ENCODE measurements at places on chromosomes 7 and 10.

- no peak for DNase-seq
These were observed 349.0 kb upstream of the MTPN start for GRCh38 chr7:136326045-136326609.

- no peak for DNase-seq
These were observed 107.3 kb upstream of the NANOS1 start for GRCh38 chr10:118922226-118922625.

DNA sequence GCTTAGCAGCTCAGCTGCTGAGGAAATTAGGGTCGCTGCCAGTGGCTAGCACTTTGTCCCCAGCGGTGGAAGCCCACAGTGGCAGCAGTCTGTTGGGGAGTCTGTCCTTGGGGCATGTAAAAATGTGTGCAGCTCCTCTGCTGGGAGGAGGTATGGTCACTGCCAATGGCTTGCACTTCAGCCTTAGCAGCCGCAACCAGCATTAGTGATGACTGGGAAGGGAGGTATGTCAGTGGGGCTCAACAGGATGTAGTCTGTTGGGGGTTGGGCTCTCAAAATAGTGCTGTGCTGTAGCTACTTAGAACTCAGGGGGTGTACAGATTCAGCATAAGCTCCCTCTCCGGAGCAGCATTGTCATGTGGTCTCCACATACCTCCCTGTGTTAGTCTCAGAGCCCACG is 189.9 kb downstream of the ZEB1 start:
- peak; percentile 69 for DNase-seq

DNA sequence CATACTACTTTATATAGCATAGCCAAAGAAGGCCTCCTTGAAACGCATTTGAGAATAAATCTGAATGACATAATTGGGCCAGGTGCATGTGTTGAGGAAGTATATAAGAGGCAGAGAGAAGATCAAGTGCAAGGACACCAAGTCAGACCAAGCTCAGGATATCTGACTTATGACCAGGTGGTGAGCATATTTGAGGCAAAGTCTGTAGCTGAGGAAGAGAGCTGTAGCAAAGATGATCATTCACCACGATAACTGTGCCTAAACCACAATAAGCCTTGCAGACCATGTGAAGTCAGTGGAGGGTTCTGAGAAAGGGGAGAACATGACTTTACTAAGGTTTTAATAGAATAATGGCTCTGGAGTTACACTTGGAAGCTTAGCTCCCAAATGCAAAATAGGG is 292.3 kb downstream of the SORCS1 start:
- DNase-seq, result no peak

- DNase-seq, result no peak
These were observed 43.3 kb upstream of the BTRC start for GRCh38 chr10:101310529-101311184.

GRCh38 chr10:124484661-124485060 is 23.0 kb downstream of the LHPP start:
- no peak for DNase-seq

- peak; percentile 14 for DNase-seq
These were observed 69.5 kb upstream of the VOPP1 start for GRCh38 chr7:55641811-55642210.

- peak; percentile 73 for DNase-seq
These were observed 7.8 kb downstream of the CPA5 start for GRCh38 chr7:130352194-130353074.

DNA sequence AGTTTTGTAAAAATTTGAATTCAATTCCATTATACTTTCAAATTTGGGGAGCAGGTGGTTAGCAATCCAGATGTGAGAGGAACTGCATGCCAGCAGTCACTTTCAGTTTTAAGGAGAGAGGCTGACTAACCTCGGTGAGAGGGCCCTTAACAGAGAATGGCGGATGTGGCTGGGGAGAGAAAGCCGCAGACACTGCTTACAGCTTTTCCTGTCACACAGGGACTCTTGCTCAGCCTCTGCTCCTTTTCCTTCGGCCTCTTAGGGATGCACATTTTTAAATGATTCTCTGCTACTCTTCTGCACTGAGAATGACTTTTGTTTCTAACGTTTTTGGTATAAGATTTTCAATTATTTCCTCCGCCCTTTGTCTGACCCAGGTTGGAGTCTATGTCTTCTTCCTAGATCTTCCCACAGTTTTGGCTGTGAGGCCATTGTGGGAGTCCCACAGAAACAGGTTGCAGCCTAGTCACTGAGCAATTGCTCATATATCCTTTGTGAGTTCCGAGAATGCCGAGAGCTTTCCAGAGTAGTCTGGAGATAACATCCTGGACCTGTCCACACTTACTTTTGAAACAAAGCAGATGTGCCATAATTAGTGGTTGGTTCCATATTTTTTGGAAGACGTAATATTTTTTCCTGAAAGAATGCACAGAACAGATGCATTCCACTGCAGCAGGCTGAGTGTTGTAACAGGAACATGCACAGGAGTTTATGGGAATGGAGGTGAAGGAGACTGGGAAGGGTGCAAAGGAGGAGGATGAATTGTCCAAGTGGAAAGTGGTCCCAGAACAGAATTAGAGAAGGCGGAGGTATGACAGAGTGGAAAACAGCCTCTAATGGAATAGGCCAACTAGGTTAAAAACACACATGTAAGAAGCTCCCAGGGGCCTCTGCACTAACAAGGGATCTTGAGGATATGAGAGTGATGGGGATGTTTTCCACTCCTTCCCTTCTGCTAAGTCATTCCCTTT is 168.0 kb upstream of the ZNF32 start:
- DNase-seq, result peak; percentile 98

DNA sequence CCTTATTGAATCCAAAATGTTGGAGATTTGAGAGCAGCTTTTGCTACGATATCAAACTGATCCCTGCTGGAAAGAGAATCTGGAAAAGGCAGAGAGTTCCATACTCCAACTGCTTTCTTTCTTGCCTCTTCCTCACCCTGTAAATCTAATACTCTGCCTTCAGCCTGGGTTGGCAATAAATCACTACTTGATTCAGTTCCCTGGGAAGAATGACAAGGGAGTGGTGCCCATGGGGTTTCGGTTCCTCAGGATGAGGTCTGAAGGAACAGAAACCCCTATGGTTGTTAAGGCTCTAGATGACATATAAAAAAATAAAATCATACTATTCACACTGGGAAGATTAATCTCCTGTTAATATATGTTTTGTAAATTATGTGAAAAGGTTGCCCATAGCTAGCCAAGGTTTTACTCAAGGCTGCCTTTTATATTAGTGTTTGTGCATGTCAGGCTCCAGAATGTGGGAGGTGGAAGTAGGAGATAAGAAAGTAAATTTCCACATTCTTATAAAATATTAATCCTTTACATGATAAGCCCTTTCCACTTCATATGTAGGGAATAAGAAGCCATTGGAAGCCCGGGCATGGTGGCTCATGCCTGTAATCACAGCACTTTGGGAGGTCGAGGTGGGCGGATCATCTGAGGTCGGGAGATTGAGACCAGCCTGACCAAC is 106.2 kb upstream of the CACNA2D1 start:
- DNase-seq, result no peak

DNA sequence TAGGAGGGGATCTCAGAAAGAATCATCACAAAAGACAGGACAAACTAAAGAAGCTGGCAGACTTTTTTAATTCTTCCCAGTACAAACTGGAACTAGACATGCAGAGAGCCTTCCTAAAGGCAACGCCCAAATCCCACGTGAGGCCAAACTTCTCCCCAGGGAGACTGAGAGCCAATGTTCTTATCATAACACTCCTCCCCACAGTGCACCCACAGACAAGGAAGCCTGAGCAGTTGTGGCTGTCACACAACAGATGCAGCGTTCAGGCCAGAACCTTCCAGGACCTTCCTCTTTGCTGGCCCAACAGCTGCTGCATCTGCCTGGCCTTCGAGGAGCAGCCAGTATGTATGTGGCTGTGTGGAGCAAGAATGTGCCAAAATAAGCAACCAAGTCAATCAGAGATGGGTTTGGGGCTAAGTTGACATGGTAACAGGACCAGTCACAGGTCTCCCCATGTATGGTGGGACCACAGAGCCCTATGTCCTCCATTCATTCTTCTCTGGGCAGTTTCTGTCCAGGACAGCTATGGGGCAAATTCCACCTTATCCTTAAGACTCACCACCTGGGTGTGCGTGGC is 34.9 kb downstream of the SRPK2 start:
- peak; percentile 20 for DNase-seq

DNA sequence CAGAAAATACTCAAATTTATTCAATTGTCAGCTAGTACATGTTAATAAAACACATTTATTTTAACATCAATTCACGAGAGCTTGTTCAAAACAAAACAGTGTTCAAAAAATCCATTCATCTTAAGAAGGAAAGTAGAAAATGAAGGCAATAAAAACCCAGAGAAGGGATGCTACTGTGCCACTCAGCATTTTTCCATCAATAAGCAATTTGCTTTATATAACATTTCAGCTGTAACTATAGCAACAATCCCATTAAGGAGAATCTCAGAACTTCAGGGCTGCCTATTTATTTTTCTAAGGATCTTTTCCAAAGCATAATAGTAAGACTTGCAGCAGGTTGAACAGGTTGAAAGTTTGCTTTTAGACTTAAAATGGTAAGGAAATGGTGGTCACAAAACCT is 190.5 kb downstream of the PCLO start:
- no peak for DNase-seq

DNA sequence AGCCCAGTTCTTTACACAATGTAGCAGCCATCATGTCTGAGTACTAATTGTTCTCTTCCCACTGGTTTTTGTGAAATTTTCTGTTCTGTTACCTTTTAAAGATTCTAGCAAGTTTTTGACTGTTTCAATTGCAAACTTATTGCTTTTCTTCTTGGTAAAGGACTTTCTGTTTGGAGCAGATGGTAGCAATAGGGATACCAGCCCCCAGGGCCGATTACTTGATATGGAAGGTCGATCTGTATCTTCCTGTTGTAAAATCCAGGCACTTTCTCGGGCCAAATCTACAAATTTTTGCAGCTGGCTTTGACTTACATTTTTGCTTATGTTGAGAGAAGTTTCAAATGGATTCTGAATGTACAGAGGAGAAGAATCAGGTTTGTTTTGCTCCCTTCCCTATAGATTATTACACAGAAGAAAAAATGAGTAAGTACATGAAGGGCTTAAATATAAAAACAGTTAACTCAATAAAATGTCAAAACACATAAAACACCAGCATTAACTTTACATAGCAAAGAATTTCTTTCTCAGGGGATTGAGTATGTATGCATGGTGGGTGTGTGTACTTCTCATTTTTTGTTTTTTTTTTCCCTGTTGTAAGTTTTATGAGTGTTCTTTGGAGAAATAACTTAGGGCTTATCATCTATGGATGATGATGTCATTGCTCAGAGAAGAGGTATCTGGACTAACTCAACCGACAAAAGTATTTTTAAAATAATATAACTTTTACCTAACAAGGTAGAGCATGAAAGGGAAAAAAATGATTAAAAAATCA is 35.3 kb downstream of the MTPAP start:
- no peak for DNase-seq

- DNase-seq, result no peak
These were observed 13.4 kb downstream of the LRRC18 start for GRCh38 chr10:48926255-48926654.

GRCh38 chr10:132643709-132644526 is 106.3 kb downstream of the INPP5A start:
- no peak for DNase-seq

DNA sequence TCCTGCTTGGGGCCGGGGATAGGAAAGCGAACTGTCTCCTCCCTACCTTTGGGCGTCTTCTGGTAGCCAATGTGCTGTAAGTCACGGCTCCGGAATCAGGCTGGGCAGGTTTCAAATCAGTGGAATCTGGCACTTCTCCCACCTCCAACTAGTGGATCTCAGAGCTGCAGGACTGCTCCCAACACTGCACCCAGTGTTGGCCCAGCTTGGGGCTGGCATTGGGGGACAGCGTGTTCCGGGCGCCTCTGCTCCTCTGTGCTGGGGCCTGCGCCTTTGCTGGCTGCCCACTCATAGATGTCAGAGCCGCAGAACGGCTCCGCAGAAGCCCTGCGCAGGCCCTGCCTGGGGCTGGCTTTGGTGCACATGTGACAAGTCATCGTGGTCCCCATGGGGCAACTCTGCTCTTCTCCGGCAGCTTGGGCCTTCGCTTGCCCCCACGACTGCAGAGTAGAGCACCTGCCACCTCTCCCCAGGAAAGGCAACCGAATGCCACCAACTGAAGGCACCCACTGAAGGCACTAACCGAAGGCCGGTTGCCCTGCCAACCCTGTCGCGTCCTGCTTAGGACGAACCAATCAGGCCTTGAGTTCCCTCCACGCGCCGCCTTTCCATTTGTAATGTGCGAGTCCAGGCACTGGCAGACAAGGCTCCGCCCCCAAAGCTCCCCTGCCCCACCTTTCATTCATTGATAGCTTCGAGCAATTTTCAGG is 85.5 kb upstream of the ABI1 start:
- no peak for DNase-seq

DNA sequence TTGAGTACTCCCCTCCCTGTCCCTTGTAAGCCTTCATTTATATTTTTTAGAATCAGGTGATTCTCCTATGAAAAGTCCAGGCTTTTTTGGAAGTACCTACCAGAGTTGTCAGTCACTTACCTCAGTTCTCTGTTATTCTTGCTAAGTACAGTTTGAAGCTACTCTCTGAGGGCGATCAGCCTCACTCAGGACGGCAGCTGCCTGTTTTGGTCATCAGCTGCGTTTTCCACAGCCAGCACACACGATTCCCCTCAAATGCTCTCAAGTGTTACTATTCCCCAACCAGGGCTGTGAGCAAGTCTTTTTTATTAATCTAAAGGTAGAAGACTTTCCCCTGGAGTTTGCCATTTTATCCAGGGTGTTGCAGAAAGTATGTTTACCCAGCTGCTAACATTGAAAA is 328.6 kb downstream of the SUGCT start:
- no peak for DNase-seq

- DNase-seq, result no peak
These were observed 52.3 kb upstream of the RET start for GRCh38 chr10:43024524-43024923.

DNA sequence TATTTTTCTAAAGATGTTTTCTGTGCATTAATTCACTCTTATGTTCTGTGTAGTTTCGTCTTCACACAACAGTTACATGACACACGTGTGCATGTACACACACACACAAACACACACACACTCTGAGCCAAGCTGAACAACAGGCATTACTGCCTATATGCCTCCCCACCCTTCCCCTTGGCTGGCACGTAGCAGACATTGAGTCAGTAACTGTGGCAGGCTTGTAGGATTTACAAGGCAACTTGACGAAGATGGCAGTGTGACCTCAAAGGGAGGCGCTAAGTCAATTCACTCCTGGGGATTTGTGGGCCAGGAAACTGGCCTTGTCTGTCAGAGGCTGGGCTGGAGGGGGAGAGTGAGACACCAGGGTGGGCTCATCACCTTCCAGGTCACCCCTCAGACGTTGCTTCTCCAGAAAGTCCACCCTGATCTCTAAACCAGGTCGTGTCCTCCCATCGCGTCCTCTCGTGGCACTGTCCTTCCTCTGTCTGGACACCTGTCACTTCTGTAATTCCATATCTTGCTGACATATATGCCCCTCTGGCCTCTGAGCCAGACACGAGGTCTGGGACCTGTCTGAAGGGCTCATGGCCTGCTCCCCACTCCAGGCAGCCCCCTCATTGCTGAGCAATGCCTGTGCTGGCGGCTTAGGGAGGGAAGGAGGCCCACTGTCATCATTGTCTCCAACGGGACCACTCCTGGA is 41.1 kb upstream of the INPP5A start:
- no peak for DNase-seq

All from fibroblast of upper back skin (primary cell).